ENCODE measurements at places on chromosomes 12 and 14.

GRCh38 chr14:65007202-65007601 is 20.5 kb downstream of the FNTB start:
- DNase-seq = no peak

- DNase-seq = no peak
Observed at GRCh38 chr12:47412601-47413236, 293.1 kb downstream of the RPAP3 start.

GRCh38 chr14:94244182-94244581 is 48.9 kb downstream of the SERPINA10 start:
- no peak for DNase-seq

DNA sequence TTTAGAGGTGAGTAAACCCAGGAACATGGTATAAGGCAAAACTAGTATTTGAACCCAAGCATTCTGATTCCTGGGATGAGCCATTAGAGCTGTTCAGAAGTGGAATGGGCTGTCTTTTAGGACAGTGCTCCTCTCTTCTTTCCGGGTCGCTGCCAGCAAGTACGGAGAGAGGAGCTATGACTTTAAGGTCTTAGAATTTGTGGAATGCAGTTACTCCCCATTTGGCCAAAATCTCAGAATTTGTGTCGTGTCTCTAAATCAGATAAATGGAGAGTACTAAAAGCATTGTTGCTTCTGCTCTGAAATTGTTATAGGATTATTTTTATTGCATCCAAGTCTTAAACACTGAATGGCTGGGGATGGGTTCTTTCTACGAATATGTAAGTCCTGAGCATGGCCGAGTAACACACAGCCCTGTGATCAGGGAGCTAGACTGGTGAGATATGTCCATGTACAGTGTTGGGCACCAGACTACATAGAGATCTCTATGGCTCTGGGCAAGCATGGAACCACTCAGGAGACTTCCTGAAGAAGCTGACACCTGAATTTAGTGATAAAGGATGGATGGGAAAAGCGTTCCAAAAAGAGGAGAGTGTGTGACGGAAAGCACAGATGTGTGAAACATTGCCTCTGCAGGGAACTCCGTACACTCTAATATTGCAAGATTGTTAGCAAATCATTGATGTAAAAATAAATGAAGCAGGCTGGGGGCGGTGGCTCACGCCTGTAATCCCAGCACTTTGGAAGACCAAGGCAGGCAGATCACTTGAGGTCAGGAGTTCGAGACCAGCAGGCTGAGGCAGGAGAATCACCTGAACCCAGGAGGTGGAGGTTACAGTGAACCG is 184.7 kb downstream of the SRGAP1 start:
- no peak for DNase-seq

- no peak for DNase-seq
Observed at GRCh38 chr14:65840786-65841185, 428.3 kb downstream of the FUT8 start.

GRCh38 chr14:73739899-73740617 is 25.9 kb upstream of the PNMA1 start:
- DNase-seq = no peak

- DNase-seq = no peak
Observed at GRCh38 chr12:95462551-95462950, 11.4 kb upstream of the METAP2 start.

GRCh38 chr14:68088451-68088854 is 268.9 kb downstream of the RAD51B start:
- peak; percentile 18 for DNase-seq
